Keratinocyte (primary cell): ENCODE measurements at places on chromosomes 7 and 10. TPM values are rescaled to one million over a fixed set of nuclear protein-coding genes. Genes with fewer than 3 reads are reported as not detected.

The NPC1L1 gene
- 0.01 to 0.03 TPM in 2 of 3 replicates, not detected in the other for polyA plus RNA-seq

The MRPS24 gene
- 94.8 to 113 TPM (median 104 TPM) in 3 replicates for polyA plus RNA-seq

The TUBB8 gene
- 0.05 to 0.10 TPM in 2 of 3 replicates, not detected in the other for polyA plus RNA-seq

GRCh38 chr10:33193701-33194521 lies 140.6 kb downstream of the NRP1 start:
- H3K4me3 ChIP-seq, result no peak overlapping the region
- H3K27me3 ChIP-seq, result no peaks in the 10 kb centered on the region
- peaks cover 12% of the 10 kb centered on the region for H3K4me1 ChIP-seq

- peak overlapping the region; percentile 71 for H3K27ac ChIP-seq
- peak overlapping the region; percentile 59 for H3K4me3 ChIP-seq
- H3K4me1 ChIP-seq, result peaks cover 13% of the 10 kb centered on the region
- DNase-seq, result no peak
Observed at GRCh38 chr10:1601406-1601805, 135.9 kb downstream of the ADARB2 start.

The NKX1-2 gene
- polyA plus RNA-seq, result 0.89 to 3.6 TPM (median 1.9 TPM) in 3 replicates

The LEP gene
- 0.10 to 0.50 TPM in 2 of 3 replicates, not detected in the other for polyA plus RNA-seq

The CALY gene
- not detected in 3 replicates for polyA plus RNA-seq

The NSMCE4A gene
- polyA plus RNA-seq, result 27.5 to 52.0 TPM (median 29.1 TPM) in 3 replicates

DNA sequence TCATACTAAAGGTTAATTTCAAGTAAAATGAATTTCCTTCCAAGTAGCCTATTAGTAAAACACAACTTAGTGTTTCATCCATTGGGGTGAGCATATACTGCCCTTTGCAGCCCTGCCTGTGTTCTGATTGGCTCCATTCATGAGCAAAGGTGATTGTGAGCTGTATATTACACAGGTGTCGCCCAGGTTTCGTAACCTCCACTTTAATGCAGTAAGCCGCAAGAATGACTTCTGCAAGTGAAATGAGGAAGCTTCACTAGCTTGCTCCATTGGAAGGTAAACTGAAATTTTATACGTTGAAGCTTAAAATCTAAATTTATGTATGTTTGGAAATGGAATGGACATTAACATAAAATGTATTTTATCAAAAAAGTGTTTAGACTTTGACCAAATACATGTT lies 24.4 kb downstream of the MTURN start:
- H3K4me1 ChIP-seq, result peaks cover 26% of the 10 kb centered on the region
- no peak overlapping the region for H3K27ac ChIP-seq
- DNase-seq, result no peak
- H3K27me3 ChIP-seq, result no peaks in the 10 kb centered on the region
- H3K4me3 ChIP-seq, result no peak overlapping the region

DNA sequence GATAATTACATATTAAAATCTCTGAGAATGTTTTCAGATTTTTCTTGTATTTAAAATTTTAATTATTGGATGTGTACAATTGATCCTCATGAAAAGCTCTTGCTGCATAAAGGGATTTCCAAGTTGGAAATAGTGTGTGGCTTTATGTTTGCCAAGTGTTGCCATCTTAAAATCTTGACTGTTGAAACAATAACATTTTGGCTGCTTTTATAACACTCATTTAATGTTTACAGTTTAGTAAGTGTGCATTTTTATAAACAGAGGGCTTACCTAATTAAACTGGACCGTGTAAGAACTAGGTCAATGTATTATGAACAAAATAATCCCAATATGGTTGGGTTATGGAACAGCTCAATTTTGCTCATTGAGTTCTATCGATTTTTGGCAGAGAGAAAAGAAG lies 23.9 kb downstream of the SEMA3A start:
- no peaks in the 10 kb centered on the region for H3K27me3 ChIP-seq
- no peak overlapping the region for H3K27ac ChIP-seq
- no peaks in the 10 kb centered on the region for H3K36me3 ChIP-seq
- H3K4me3 ChIP-seq, result no peak overlapping the region

DNA sequence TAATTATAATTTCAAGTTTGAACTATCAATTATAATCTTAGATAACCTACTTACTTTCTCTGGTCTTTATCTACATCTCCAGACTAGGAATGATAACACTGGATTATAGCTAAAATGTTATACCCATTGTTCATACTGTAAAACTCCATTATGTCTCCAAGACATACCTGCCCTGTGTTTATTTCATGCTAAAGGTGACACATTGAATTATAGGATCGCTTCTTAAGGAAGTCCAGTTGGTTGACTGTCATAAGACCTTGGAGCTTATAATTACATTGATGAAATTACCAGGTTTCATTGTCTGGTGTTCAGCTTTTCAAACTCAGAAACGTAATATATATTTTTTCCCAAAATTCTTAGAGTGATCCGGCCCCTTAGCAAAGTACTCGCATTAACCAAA lies 15.5 kb upstream of the HERC4 start:
- DNase-seq, result no peak
- H3K4me1 ChIP-seq, result peaks cover 47% of the 10 kb centered on the region
- H3K27me3 ChIP-seq, result no peaks in the 10 kb centered on the region
- no peaks in the 10 kb centered on the region for H3K36me3 ChIP-seq

DNA sequence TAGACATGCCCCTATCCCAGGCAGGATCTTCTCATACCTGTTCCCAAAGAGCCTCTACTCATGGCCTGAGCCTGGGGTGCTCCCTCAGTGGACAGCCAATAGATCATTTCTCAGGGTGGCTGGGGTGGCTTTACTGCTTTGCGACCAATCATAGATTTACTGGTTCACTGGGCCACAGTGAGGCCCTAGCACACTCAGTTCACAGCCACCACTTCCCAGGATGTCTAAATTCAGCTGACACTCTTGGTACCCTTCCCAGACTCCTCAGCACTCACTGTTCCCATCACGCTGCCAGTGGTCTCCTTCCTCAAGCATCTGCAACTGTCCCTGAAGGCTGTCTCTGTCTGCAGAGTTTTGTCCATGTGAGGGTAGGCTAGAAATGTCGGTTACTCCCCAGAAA lies 50.6 kb downstream of the ARHGAP22 start:
- no peaks in the 10 kb centered on the region for H3K4me1 ChIP-seq
- no peaks in the 10 kb centered on the region for H3K36me3 ChIP-seq
- H3K27me3 ChIP-seq, result no peaks in the 10 kb centered on the region
- DNase-seq, result no peak
- H3K27ac ChIP-seq, result no peak overlapping the region
- no peak overlapping the region for H3K4me3 ChIP-seq

The NME8 gene
- not detected in 3 replicates for polyA plus RNA-seq

DNA sequence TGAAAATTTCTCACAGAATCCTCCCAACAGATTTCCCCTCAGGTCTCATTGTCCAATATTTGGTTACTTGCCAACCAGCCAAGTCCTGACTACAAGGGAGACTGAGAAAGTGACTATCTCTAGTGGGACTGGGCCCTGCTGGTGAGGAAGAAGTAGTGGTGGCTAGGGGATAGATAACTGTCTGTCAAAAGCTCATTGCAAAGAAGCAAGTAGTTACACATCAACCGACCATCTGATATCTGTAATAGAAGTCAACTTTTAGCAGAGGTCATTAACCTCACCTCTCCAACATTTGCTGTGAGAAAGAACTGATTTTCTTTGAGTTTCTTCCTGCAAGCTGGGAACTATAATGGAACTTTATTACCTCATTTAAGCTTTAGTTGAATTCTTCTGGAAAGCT lies 15.2 kb downstream of the STAMBPL1 start:
- H3K4me1 ChIP-seq, result peaks cover 8% of the 10 kb centered on the region
- no peak for DNase-seq
- no peak overlapping the region for H3K4me3 ChIP-seq

The TMEM130 gene
- polyA plus RNA-seq, result not detected in 3 replicates

The VIPR2 gene
- not detected in 3 replicates for polyA plus RNA-seq

- no peaks in the 10 kb centered on the region for H3K36me3 ChIP-seq
- no peak for DNase-seq
- no peaks in the 10 kb centered on the region for H3K27me3 ChIP-seq
Observed at GRCh38 chr7:130390486-130390885, 10.2 kb downstream of the CPA1 start.

The PPP1R3C gene
- 3.2 to 8.9 TPM (median 7.3 TPM) in 3 replicates for polyA plus RNA-seq

DNA sequence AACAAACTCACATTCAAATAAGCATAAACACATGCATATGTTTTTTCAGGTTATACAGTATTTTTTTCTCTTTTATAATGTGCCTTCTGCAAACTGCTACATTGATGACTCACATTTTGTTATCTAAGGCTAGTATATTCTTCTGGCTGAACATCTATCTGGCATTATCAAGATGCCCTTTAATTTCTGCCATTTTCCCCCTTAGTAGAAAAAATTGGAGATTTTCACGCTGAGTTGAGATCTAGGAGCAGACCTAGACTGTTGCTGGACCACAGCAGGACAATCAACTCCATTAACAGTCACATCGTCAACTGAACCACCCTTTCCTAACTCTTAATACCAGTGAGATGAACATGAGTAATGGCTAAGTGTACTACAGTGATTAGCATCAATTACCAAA lies 41.6 kb downstream of the ERCC6 start:
- H3K27me3 ChIP-seq, result no peaks in the 10 kb centered on the region
- no peaks in the 10 kb centered on the region for H3K4me1 ChIP-seq
- H3K27ac ChIP-seq, result no peak overlapping the region
- H3K4me3 ChIP-seq, result no peak overlapping the region
- no peak for DNase-seq
- peaks cover 6% of the 10 kb centered on the region for H3K36me3 ChIP-seq

DNA sequence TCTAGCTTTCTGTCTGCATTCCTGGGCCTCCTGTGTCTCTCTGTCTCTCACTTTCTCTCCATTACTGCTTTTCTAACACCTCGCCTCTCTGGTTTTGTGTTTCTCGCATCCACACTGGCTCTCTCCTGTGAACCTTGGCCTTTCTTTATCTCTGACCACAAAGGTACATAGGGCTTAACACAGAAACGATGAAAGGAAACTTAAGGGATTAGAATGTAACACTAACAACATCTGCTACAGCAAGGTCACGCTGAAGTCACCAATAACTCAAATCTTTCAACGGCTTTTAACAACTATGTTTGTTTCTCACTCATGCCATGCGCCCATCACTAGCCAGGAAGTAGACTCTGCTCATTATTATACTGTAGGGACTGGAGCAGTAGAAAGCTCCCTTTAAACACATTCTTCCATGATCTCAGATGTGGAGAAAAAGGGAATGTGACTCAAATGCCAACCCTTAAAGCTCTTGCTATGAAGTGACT lies 9.3 kb upstream of the OR6V1 start:
- no peak for DNase-seq
- H3K36me3 ChIP-seq, result no peaks in the 10 kb centered on the region
- H3K27me3 ChIP-seq, result no peaks in the 10 kb centered on the region
- H3K27ac ChIP-seq, result no peak overlapping the region
- no peaks in the 10 kb centered on the region for H3K4me1 ChIP-seq

- DNase-seq, result no peak
- H3K4me3 ChIP-seq, result no peak overlapping the region
- no peaks in the 10 kb centered on the region for H3K4me1 ChIP-seq
Observed at GRCh38 chr7:96016735-96017134, 244.4 kb downstream of the DYNC1I1 start.

- peak overlapping the region; percentile 73 for H3K4me3 ChIP-seq
- peaks cover 44% of the 10 kb centered on the region for H3K36me3 ChIP-seq
- peak overlapping the region; percentile 79 for H3K27ac ChIP-seq
- DNase-seq, result no peak
- peaks cover 69% of the 10 kb centered on the region for H3K4me1 ChIP-seq
Observed at GRCh38 chr10:119655566-119656001, 4.4 kb downstream of the BAG3 start.

The TUBAL3 gene
- polyA plus RNA-seq, result 1.5 to 2.6 TPM (median 2.6 TPM) in 3 replicates

DNA sequence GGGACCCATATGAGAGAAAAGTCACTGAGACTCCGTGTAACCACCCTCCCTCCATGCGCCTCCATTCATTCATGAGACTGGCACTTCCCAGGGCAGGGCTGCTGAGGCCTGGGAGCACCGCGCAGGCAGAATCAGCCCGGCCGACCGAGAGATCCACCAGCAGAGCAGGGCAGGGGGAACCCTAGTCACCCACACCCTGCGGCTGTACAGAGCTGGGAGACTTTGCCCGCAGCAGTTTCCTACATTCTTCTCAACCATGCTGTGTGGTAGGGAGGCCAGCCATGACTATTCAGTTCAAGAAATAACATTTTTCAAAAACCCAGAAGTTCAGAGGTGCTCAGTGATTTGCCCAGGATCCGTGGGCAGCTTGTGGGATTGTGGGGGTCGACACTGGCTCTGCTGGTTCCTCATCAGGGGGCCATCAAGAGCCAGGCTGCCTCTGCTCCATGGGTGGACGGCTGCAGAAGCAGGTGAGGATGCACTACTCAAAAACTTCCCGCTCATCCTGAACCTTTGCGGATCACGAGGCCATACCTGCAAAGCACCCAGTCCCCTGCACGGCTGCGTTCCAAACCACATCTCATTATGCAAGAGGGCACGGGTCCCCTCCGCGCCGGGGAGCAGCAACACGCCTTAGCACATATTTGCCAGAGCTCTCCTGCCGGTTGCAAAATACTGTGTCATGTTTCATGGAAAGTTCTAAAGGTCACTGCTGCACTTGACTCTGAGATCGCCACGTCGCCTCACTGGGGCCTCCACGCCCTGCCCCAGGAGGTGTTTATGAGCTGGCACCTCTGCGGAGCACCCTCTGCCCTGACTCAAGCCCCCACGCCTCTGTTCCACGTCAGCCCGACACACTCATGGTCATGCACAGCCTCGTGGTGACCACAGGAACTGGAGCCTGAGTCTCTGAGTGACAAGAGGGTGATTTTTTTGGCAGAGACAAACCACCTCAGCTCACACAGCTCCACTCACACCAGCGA lies 132.0 kb downstream of the PRKAG2 start:
- H3K4me3 ChIP-seq, result no peak overlapping the region
- H3K27ac ChIP-seq, result no peak overlapping the region
- no peak for DNase-seq
- no peaks in the 10 kb centered on the region for H3K4me1 ChIP-seq

The NRCAM gene
- polyA plus RNA-seq, result 4.0 to 5.2 TPM (median 4.3 TPM) in 3 replicates

- peak within 1 kb of the TSS; percentile 98 for H3K4me3 ChIP-seq
- H3K27me3 ChIP-seq, result no peaks in the 10 kb centered on the region
- peaks cover 18% of the 10 kb centered on the region for H3K36me3 ChIP-seq
- peak; percentile 91 for DNase-seq
- peak within 1 kb of the TSS; percentile 99 for H3K27ac ChIP-seq
Observed at GRCh38 chr10:49538381-49539319, at the start of gene ERCC6. TSS of gene ERCC6 (minus strand) at chr10:49539121.

GRCh38 chr7:83149466-83149865 lies 13.2 kb downstream of the PCLO start:
- no peaks in the 10 kb centered on the region for H3K4me1 ChIP-seq
- H3K27me3 ChIP-seq, result no peaks in the 10 kb centered on the region
- H3K36me3 ChIP-seq, result no peaks in the 10 kb centered on the region

GRCh38 chr10:93436591-93437085 lies 45.5 kb downstream of the MYOF start:
- no peak for DNase-seq
- H3K27me3 ChIP-seq, result no peaks in the 10 kb centered on the region
- H3K36me3 ChIP-seq, result peaks cover 6% of the 10 kb centered on the region
- peak overlapping the region; percentile 97 for H3K27ac ChIP-seq
- peaks cover 63% of the 10 kb centered on the region for H3K4me1 ChIP-seq
- no peak overlapping the region for H3K4me3 ChIP-seq

DNA sequence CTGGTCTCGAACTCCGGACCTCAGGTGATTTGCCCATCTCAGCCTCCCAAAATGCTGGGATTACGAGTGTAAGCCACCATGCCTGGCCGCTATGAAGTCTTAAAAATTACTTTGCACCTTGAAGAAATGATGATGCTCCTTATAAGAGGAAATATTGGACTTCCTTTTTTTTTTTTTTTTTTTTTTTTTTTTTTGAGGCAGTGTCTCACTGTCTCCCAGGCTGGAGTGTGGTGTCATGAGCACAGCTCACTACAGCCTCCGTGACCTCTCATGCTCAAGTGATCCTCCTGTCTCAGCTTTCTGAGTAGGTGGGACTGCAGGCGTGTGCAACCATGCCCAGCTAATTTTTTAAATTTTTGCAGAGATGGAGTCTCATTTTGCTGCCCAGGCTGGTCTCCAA lies 65.3 kb downstream of the KMT2E start:
- no peaks in the 10 kb centered on the region for H3K27me3 ChIP-seq
- H3K4me3 ChIP-seq, result no peak overlapping the region
- no peak overlapping the region for H3K27ac ChIP-seq
- H3K36me3 ChIP-seq, result peaks cover 14% of the 10 kb centered on the region
- no peaks in the 10 kb centered on the region for H3K4me1 ChIP-seq

The ADAM12 gene
- polyA plus RNA-seq, result 0.05 to 0.14 TPM (median 0.07 TPM) in 3 replicates

The IL6 gene
- polyA plus RNA-seq, result 0.10 to 5.0 TPM (median 2.7 TPM) in 3 replicates
